ENCODE measurements at places on chromosomes 1 and 21. TPM values are rescaled to one million over a fixed set of nuclear protein-coding genes. Genes with fewer than 3 reads are reported as not detected.

Gene PLPPR4
- 0.17 TPM for total RNA-seq

DNA sequence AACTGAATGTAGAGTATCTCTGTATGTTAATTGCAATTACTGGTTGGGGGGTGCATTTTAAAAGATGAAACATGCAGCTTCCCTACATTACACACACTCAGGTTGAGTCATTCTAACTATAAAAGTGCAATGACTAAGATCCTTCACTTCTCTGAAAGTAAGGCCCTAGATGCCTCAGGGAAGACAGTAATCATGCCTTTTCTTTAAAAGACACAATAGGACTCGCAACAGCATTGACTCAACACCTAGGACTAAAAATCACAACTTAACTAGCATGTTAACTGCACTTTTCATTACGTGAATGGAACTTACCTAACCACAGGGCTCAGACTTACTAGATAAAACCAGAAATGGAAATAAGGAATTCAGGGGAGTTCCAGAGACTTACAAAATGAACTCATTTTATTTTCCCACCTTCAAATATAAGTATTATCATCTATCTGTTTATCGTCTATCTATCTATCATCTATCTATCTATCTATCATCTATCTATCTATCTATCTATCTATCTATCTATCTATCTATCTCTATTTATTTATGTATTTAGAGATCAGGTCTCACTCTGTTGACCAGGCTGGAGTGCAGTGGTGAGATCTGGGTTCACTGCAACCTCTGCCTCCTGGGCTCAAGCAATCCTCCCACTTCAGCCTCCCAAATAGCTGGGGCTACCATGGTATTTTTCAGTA is 47.8 kb downstream of the CHML start:
- peak; percentile 100 for DNase-seq

DNA sequence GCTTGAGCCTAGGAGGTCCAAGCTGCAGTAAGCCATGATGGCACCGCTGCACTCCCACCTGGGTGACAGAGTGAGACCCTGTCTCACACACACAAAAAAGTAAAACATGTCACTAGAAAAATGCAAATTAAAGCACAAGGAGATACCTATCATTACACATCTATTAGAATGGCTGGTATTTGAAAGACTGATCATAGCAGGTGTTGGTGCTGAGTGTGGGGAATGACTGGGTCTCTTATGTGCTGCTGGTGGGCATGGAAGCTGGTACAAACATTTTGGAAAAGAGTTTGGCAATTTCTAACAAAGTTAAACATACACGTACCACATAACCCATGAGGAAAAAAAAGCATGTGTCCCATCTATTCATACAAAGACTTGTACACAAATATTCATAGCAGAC is 142.1 kb upstream of the ZBTB40 start:
- DNase-seq = no peak

Gene SYPL2
- not detected for total RNA-seq

Gene LPAR3
- total RNA-seq = 13.0 TPM

GRCh38 chr1:201002510-201002909 is 21.0 kb downstream of the KIF21B start:
- no peak for DNase-seq

Gene EVA1B
- 104 TPM for total RNA-seq

DNA sequence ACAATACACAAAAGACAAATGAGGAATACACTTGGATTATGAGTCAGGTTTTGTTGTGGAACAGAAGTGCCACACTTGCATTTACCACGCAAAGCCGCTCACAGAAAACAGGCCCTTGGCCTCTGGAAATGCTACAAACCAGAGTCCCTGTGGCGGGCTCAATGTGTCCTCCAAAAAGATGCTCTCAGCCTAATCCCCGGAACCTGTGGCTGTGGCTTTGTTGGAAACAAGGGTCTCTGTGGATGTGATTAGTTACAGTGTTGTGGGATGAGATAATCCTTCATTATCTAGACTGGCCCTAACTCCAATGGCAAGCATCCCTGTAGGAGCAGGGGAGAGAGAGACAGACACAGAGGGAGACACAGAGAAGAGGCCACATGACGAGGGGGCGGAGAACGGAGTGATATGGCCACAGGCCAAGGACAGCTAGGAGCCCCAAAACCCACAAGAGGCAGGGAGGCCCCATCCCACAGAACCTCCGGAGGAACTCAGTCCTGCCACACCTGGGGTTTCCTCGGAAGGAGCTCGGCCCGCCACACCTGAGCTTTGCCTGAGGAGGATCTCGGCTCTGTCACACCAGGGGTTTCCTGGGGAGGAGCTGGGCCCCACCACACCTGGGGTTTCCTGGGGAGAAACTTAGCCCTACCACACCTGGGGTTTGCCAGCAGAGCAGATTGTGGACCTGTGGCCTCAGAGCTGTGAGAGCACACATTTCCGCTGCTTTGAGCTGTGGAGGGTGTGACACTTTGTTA is 55.4 kb downstream of the NPHP4 start:
- DNase-seq = no peak

Gene RGS5
- 5.0 TPM for total RNA-seq

Gene LCE1A
- not detected for total RNA-seq

DNA sequence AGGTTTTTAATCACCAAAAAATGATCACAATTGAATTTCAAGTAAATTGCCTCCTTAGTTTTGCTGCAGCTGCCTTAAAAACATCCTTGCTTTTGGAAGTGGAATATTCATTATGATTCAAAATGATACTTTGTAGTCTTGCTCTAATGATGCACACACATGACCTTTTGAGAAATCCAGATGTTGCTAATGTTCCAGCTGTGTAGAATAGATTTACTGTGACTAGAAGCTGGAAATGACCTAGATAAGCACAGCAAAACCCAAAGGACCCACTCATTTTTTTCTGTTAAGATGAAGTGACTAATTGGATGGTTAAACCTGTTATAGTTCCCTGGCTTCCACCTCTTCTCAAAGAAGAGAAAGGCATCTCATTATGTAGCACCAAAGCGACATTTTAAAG is 64.6 kb upstream of the RALGPS2 start:
- DNase-seq = no peak

GRCh38 chr1:65836686-65837085 is 44.0 kb downstream of the PDE4B start:
- no peak for DNase-seq

Gene MAP3K21
- 13.7 TPM for total RNA-seq

Gene KRTAP19-1
- not detected for total RNA-seq

DNA sequence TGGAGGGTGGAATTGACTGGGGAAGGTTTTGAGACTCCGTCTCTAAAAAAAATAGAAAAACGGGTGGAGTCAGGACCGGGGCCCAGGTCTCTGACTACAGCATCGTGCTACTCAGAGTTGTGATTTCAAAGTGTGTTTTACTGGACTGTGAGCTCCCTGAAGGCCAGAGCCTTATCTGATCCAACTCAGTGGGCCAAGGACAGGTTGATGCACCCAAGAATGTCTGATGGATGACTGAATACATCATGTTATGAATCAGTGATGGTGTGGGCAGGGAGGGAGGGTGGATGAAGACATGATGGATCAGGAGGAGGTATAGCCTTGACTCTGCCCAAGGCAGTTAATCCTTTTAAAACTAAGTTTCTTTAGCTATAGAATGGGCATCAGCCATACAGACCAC is 81.6 kb downstream of the FOXD2 start:
- DNase-seq = no peak

Gene MIB2
- 218 TPM for total RNA-seq

GRCh38 chr1:205074513-205074912 is 9.7 kb downstream of the TMEM81 start:
- no peak for DNase-seq

Gene CELA2A
- total RNA-seq = not detected

DNA sequence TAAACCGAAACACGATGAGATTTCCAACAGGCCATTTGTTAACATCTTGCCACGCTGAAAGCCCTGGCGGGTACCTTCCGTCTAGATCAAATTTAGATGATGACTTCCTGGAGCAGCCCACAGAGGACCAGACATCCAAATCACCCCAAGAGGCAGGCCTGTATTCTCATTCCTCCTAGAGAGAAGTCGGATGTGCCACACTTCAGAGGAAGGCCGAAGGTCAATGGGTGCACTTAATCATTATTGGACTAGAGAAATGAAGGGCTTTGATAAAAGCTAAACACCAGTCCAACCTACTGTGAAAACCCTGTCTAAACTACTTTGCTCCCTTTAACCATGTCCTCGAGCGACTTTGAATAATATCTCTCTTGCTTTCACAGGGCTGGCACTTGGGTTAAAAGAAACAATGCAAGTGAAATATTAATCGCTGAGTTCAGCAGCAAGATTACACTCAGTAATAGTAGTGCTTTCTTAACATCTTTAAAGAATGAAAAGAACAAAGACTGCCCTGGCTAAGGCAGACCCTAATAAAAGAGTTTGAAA is 76.5 kb downstream of the BCAR3 start:
- DNase-seq = no peak

- no peak for DNase-seq
These were observed 86.0 kb downstream of the SLC25A24 start for GRCh38 chr1:108114033-108114599.

DNA sequence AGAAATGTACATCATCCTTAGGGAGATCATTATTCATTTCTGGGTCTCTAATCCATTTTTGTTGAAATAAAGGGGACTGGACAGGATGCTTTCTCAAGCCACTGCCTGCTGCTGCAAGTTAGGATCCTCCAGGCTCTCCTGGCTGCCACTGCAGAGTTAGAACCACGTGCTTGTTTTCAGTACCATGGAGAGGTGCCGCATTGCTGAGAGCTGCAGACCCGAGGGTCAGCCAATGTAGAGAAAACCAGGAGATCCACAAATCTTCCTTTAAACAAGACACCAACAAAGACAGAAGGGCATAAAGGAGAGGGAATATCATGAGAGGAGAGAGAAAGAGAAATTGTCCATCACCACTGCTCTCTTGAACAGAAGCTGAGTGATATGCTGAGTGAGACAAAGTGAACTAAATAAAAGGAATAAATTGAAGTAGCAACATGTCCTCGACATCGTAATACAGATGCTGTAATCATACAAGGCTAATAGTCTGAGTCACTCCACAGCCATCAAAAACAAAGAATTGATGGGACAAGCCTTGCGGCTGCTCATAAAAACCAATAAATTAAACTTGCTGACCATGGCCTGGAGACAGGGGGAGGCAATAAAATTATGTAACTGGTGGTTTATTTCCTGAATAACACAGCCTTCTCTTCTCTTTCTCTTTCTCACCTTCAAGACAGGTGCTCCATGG is 255.7 kb downstream of the OMA1 start:
- DNase-seq = no peak

- DNase-seq = peak; percentile 33
These were observed 55.2 kb downstream of the MRPL37 start for GRCh38 chr1:54255026-54255702.

DNA sequence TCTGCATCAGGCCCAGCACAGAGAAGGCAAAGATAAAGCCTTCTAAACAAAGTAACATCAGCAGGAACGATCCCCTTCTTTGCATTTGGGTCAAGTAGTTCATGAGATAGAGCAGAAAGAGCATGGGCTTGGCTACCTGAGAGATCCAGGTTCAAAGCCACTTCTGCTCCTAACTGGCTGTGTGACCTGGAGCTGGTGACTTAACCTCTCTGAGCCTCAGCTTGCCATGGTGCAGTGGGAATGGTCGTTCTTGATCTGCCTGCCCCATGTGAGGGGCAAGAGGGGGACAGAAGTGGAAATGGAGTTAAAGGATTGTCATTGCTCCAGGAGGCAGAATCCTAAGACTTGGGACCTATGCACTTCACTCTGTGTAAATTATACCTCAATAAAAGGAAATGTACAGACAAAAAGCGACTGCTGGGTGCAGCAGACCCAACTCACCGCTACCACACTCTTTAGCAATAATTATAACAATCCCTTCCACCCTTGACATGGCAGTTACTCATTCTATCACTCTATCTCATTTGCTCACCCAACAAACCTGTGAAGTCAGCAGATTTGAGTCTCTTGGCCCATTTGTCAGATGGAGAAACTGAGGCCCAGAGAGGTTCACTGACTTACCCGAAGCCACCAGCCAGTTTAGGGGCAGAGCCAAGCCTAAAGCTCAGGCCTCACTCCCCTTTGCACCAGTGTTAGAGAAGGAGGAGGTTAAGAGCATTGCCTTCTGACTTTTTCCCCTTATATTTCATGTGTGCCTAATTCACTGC is 1.5 kb upstream of the MATN1 start:
- no peak for DNase-seq

DNA sequence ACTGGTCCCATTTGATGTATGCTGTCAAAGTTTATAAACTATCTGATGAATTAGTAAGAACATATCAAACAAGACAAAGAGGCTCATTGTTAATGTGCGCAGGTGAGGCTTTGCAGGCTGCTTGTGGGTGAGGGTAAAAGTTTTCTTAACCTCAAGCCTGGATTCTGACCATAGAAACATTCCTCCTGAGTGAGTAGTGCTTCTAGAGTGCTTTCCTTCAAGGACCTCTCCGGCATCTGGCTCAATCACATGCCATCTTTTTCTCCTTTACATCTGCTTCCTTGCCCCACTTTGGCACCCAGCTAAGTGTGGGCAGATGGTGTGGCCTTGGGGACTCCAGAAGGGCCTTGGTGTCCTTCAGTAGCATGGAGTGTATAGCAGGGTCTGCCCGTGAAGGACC is 104.0 kb downstream of the ROR1 start:
- DNase-seq = peak; percentile 94

DNA sequence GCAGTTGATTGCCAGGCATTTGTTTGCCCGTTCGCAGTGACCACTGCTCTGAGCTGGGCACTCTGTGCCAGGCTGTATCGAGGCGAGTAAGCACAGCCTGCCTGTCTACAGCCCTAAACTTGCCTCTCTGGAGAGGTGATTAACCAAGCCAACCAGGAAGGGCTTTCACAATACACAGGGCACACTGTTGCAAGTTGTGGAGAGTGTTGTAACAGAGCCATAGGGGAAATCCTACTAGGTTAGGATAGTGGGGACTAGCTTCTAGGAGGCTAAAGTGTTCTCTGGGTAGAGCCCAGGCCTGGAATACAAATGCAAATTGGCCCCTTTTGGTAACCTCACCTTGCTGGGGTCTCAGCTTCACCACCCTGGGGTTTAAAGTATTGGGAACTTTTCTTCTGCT is 23.8 kb downstream of the PRDM2 start:
- DNase-seq = no peak

Gene FNDC5
- 0.35 TPM for total RNA-seq

Gene NPHS2
- not detected for total RNA-seq

Gene KCNK1
- total RNA-seq = 34.7 TPM

GRCh38 chr1:113388017-113388620 is 2.2 kb upstream of the MAGI3 start:
- DNase-seq = peak; percentile 7

DNA sequence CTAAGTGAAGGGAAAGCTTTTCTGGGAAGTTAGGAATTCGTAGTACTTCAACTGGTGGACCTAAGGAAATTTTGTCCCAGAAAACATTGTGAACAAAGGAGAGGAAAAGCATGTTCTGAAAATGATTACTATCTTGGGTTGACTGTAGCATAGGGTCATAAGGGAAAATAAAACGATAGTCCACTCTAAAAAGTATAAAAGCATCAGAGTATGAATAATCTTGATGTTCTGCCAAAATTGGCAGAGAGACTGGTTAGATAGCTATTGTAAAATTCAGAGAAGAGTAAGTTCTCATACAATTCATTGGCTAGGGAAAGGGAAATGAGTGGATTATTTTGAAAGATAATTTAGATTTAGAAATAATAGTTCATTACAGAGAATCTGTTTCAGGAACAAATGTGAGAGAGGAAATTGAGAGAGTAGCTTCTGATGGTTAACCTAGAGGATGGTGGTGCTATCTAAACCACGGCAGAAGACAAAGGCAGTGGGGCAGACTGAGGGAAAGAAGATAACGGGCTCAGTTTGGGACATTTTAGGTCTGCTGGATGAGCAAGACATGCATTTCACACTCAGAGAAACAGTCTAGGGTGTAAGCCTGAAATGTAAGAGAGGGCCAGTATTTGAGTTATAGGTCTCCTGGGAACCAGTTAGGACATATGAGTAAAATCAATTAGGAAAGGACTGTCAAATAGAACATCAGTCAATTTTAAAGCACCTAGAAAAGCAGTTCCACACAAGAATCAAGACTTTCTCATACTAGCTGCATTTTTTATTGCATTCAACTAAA is 799.3 kb upstream of the CXADR start:
- DNase-seq = no peak
